ENCODE measurements at places on chromosomes 16 and 17. TPM values are rescaled to one million over a fixed set of nuclear protein-coding genes. Genes with fewer than 3 reads are reported as not detected.

GCGR gene
- not detected for total RNA-seq

TPSB2 gene
- not detected for total RNA-seq

MYH13 gene
- not detected for total RNA-seq

NFATC2IP gene
- total RNA-seq = 21.6 TPM

GALR2 gene
- not detected for total RNA-seq

CD300H gene
- not detected for total RNA-seq

CTRB2 gene
- total RNA-seq = not detected

NATD1 gene
- 3.6 TPM for total RNA-seq

C1QL1 gene
- 0.37 TPM for total RNA-seq

DLG4 gene
- total RNA-seq = 15.9 TPM

ADGRG1 gene
- total RNA-seq = 0.89 TPM

TTYH2 gene
- total RNA-seq = 2.0 TPM

METRN gene
- total RNA-seq = 79.5 TPM

CDH13 gene
- 133 TPM for total RNA-seq

BRIP1 gene
- 6.5 TPM for total RNA-seq

GLP2R gene
- under 0.01 TPM for total RNA-seq

CCL16 gene
- total RNA-seq = not detected

TBC1D16 gene
- total RNA-seq = 23.8 TPM

NLE1 gene
- total RNA-seq = 25.1 TPM

GRAP gene
- under 0.01 TPM for total RNA-seq

HASPIN gene
- total RNA-seq = 2.5 TPM

ATP2A1 gene
- total RNA-seq = 0.22 TPM

IKZF3 gene
- not detected for total RNA-seq

GPRC5B gene
- 1.1 TPM for total RNA-seq

NPIPB13 gene
- total RNA-seq = 0.75 TPM

CTCF gene
- 20.5 TPM for total RNA-seq

ZFP1 gene
- total RNA-seq = 13.1 TPM

ORC6 gene
- total RNA-seq = 23.1 TPM

PROCA1 gene
- total RNA-seq = 1.7 TPM

BCAR1 gene
- total RNA-seq = 52.8 TPM

FSCN2 gene
- total RNA-seq = 1.5 TPM

DNAH2 gene
- 0.37 TPM for total RNA-seq

TNFRSF13B gene
- total RNA-seq = not detected

NACA2 gene
- not detected for total RNA-seq

BAHCC1 gene
- total RNA-seq = 3.3 TPM

TNRC6C gene
- total RNA-seq = 6.1 TPM

OTOP3 gene
- total RNA-seq = not detected

KRTAP4-6 gene
- not detected for total RNA-seq

PLEKHH3 gene
- 14.6 TPM for total RNA-seq

HSPB9 gene
- total RNA-seq = not detected

TEKT1 gene
- not detected for total RNA-seq

ROGDI gene
- total RNA-seq = 14.6 TPM

HOXB5 gene
- total RNA-seq = not detected

TLCD2 gene
- total RNA-seq = 2.3 TPM

FA2H gene
- not detected for total RNA-seq

SOCS1 gene
- total RNA-seq = 3.9 TPM

C1QTNF8 gene
- not detected for total RNA-seq

SEPTIN12 gene
- total RNA-seq = not detected

TTLL6 gene
- total RNA-seq = not detected

KRTAP4-3 gene
- not detected for total RNA-seq

GPR142 gene
- not detected for total RNA-seq

MT1X gene
- total RNA-seq = 16.9 TPM

TMED6 gene
- 0.11 TPM for total RNA-seq

CDYL2 gene
- total RNA-seq = 10.3 TPM

TBC1D3K gene
- total RNA-seq = not detected

TPPP3 gene
- total RNA-seq = 0.62 TPM

MGAT5B gene
- total RNA-seq = 0.25 TPM

CTRB1 gene
- total RNA-seq = not detected

AURKB gene
- 69.5 TPM for total RNA-seq
